ENCODE measurements at places on chromosomes 1 and 21.

DNA sequence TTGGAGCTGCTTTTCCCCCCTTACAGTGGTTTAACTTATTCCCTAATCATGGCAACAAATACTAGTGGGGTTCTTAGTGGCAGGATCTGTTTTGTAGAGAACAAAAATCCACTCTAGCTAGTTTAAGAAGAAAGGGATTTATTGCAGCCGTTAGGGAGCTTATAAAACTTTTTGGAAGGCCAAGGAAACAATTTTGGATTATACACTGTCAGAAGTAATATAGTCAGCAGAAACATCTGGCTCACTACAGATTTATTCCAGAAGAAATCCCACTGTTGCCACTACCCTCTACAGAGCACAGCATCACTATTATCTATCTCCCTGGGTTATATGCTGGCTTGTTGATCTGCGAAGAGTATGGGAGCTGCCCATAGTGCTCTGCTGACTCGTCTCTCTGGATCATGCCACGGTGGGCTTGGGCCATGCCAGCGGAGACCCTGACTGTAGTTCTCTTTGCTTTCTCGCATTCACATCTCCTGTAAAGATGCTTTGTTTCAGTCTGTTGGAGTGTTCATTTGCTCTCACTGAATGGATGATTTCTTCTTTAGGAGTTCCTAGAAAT, 107.5 kb downstream of the ODF2L start:
- no peak for DNase-seq

DNA sequence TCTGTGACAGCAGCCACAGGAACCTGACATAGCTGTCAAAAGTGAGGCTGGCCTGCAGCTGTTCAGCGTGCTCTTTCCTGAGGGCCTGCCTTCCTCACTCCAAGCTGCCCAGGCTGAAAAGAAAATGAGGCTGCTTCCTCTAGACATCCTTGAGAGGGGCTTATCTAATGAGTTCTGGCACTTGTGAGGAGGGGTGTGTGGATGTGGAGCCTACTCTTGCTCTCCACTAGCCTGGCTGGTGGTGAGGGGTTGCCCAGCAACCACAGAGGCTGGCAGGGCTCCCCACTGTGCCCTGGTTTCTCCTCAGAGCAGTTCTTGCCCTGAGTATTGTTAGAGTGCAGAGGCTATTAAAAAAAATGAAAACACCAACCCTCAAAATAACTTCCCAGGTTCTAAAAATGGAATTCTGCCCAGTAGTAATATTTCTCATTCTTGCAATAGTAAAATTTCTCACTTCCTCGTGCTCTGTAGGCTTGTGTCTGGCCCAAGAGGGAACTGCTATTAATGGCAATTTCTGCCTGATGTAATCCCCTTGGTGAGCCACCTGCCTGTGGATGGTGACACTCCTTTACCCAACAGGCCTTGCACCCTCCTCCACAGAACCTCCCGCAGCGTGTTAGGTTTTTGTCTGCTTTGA, 52.6 kb upstream of the EPS8L3 start:
- no peak for DNase-seq

DNA sequence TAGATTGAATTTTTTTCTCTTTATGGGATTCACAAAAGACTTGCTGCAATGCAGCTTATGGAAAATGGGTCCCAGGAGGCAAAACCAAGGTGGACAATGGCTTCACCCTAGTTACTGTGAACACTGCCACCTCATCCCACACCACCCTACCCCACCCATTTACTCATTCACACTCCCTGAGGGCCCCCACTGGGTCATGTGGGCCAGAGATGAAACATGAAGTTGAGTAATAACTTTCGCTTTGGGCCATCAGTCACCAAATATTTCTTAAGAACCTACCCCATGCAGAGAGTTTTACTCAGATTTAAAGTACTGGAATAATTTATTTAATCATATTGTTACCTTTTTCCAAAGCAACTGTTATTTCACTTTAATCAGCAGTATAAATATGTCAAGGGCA, 191.8 kb downstream of the TPR start:
- DNase-seq = no peak

- DNase-seq = no peak
These were observed 18.4 kb downstream of the ERI3 start for GRCh38 chr1:44336668-44337067.

GRCh38 chr1:63320022-63320721, 2.2 kb upstream of the FOXD3 start:
- DNase-seq = no peak

DNA sequence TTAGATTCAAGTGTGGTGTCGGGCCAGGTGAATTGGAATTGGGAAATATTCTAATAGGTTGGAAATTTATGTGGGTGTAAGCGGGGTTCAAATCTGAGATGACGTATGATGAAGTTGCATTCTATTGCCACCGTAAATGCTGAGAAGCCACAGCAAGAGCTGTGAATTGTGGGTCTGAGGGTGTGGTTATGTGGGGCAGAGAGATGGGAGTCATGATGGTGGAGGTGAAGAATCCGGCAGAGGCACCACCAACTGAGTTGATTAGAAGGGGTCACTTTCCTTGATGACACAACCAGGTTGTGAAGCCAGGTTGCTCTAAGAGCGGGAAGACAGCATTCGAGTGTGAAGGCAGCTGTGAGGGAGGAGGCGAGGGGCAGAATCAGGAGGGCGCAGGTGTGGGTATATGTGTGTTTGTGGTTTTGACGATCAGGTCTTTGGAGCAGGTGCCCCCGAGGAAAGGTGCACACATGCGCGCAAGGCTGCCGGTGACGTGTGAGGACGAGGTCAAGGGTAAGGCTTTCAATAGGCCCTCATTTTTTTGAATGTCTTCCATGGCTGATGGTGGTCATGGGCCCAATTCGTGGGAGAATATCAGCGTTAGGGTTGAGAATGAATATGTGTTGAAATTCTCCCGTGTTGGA, 18.7 kb downstream of the LRRC3 start:
- DNase-seq = no peak

DNA sequence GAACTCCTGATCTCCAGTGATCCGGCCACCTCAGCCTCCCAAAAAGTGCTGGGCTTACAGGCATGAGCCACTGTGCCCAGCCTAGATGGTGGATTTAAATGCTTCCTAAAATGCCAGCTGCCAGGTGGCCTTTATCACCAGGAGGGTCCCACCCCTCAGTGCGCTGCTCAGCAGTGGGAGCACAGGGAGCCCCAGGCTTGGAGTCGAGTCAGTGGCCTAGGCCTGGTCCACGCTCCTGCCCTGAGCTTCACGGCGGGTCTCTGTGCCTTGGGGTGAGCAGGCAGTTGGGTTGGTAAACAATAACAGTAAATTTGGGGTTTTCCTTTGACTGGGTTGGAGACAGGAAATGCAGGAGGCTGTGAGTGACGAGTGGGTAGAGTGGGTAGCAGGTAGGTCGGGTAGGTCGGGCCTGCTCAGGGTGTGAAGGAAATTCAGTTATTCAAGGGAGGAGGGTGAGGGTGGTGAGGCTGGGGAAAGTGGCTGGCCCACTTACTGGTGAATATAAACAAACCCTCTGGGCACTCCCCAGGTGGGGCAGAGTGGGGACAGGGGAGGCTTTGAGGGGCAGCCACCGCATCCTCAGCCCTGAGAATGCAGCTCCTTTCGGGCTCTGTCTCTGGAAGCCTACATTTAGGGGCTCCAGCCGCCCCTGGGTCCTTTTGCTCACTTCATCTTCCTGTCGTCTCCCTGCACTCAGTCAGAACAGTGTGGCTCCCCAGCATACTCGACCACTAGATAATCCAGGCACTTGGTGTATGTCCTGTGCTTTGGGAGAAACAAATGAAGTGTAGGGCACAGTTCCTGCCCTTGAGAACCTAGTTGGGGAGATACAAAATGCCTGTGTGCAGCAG, 33.5 kb upstream of the IL19 start:
- no peak for DNase-seq

DNA sequence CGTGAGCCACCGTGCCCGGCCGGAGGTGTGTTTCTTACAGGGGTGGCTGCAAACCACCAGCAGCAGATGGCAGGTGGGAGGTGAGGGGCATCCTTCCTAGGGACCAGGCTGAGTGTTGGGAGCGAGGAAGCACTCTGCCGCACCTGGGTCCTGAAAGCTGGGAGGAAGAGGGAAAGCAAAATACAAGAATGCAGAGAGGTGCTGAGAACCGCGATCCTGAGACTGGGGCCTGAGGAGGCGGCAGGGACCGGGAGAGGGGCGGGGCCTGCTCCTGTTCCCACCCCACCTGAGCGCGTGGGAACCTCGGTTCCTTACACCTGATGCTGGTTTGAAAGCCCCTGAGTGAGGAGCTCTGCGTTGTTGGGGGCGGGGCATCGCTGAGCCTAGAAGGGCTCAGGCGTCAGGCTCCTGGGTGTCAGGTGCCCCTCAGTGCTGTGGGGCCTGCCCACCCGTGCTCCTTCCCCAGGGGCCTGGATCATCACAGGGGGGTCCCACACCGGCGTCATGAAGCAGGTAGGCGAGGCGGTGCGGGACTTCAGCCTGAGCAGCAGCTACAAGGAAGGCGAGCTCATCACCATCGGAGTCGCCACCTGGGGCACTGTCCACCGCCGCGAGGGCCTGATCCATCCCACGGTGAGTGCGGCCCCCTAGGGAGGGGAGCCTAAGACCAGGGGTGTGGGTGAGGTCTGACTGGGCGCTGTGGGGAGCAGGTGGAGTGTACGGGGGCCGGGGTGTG, 15.5 kb downstream of the TRPM2 start:
- DNase-seq = no peak

DNA sequence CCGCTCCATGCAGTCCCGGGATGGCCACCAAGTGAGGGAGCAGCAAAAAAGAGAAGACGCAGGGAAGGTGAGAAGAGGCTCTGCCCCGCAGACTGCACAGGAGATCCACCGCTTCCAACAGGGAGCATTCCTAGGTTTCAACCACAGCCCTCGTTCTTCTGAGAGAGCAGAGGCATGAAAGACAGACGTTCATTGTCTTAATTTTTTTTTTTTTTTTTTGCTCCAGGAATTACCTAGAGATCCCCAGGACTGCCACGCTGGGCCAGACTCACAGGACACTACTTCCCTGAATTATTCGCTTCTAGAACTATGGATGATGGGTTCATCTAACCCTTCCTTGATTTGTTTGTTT, 33.2 kb upstream of the VASH2 start:
- DNase-seq = no peak

DNA sequence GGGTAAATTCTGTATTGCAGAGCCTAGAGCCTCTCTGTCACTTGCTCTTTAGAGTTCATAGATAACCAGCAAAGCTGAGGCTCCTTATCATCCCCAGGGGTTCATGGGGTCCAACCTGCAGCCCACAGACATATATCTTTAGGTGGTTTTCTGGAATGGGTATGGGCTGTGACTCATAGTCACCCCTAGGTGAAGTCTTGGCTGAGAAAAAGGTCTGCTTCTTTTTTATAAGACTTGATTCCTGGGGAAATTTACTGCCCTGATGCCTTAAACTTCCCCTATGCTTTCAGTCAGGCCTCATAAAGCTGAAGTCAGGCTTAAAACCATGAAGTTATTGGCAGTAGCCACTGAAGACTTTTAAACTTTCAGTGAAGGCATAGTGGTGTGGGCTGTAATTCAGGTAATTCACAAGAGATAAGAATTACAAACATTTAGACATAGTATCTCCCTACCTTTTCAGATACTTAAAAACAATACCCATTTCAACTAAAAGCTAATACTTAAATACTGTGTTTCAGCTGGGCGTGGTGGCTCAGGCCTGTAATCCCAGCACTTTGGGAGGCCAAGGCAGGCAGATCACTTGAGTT, 46.8 kb downstream of the MACO1 start:
- DNase-seq = no peak

- no peak for DNase-seq
These were observed 333.2 kb downstream of the KCNH1 start for GRCh38 chr1:210800756-210801155.

DNA sequence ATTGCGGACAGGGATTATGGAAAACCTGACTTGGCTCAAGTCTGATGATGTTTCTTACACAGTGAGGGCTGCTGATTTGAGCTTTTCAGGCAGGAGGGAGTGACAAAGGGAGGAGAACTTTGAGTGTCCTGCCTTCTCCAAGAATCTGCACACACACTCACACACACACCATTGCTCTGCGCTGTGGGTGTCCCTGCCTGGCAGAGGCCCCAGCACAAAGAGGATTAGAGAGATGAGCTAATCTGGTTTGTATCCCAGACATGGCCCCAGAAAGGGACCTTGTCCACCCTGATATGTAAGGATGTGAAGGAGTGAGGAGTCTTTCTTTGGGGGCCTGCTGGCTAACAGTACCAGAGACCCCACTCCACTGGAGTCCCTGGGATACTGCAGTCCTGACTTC, 5.9 kb upstream of the WNT2B start:
- DNase-seq = no peak

DNA sequence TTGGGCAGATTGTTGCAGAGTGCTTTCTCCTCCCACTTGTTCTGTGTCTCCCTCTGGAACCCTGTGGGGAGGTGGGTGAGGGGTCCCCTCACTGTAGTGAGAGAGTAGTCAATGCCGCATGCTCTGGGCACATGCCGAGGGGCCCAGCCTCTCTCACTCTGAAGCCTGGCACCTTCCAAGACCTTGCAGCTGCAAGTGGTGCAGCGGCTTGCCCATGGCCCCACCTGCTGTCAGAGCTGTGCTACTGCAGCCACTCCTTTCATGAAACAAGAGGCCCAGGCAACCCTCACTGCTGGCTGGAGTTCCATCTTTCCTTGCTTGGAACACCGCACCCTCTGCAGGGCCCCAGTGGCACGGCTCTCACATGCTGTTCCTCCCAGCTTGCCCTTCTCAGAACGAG, 58.4 kb upstream of the COL6A1 start:
- DNase-seq = peak; percentile 25

DNA sequence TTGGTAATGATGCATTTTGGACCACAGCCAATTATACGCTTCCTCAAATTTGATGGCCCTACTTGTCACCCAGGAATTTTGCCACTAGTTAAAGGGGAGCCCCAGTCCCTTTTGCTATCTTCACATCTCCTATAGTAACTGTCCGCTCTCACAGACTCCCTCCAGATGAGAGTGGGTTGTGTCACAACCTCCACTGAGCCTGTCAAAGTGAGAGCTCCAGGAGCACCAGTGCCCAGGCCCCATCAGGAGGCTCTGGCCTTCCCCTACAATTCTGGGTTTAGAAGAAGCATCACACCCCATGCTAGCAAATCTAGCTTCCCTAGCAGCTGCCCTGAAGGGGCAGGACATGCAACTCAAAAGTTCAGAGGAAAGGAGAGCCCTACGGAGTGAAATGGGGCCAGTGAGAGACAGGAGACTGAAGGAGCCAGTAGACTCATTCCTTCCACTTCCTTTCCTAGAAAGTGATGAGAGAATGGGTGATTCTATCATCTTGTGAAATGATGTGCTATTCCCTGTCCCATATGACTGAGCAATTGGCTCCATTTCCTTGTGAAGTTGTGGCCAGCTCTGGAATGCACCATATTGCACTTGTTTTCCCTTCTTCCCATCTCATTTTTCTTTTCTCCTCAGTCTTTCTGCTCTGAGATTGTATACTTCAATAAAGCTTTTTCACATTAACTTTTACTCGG, 541.3 kb downstream of the DPYD start:
- DNase-seq = no peak

DNA sequence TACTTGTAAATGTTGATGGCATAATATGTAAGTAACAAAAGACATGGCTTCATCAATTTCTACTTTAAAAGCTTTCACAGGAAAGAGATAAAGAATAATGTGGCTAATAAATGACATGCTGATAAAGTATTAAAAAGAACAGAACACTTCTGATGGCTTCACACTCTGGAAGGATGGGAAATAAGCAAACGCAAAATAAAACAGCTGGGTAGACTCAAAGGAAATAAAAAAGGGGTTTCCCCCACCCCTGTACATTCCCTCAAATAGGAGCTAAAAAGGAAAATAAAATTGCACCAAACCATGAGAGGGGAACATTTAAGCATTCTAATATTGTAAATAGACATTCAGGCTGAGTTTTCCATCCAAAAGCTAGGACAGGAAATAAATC, 27.0 kb upstream of the DYRK1A start:
- no peak for DNase-seq

All from HFF-Myc (cell line).